Fibroblast of skin of right quadriceps (primary cell): ENCODE measurements at places on chromosomes 5 and 9.

GRCh38 chr5:96370976-96371375 lies 62.1 kb downstream of the PCSK1 start:
- no peak for DNase-seq

DNA sequence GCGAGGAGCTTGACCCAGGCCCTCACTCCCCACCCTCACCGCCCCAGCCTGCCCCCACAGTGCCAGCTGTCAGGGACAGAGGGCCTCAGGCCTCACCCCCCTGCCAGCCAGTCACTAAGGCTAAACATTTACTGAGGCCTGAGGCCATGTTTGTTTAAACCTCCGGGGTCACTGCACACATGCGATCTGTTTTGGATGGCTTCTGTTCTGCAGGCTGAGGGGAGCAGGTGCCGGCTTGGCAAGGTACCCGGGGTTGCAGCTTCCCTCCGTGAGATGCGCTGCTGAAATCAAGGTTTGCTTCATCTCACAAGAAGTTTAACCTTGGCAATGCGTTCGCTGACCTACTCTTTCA lies 103.3 kb upstream of the BOD1 start:
- no peak for DNase-seq

GRCh38 chr9:34686732-34687131 lies 4.3 kb downstream of the CCL19 start:
- no peak for DNase-seq

GRCh38 chr5:83378624-83379289 lies 92.8 kb upstream of the VCAN start:
- DNase-seq: no peak

DNA sequence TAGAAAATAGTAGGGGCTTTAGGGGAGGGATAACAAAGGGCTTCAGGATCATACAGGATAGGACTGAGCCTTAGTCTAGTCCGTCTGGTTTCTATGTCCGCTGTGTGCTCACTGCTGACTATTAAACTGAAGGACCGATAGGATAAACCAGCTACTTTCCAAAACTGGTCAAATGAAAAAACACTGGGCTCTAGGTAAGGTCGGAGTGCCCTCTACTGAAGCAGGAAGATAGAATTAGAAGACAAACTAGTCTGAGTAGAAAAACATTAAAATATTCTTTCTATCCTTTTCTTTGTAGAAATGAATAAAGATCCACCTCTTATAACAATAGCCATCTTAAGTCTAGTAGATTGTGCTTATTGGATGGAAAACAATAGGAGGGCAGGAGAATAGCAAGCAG lies 133.6 kb downstream of the CEMIP2 start:
- no peak for DNase-seq

GRCh38 chr5:132389585-132390286 lies 20.2 kb downstream of the SLC22A5 start:
- DNase-seq: peak; percentile 100
